ENCODE measurements at places on chromosomes 11 and 22.

DNA sequence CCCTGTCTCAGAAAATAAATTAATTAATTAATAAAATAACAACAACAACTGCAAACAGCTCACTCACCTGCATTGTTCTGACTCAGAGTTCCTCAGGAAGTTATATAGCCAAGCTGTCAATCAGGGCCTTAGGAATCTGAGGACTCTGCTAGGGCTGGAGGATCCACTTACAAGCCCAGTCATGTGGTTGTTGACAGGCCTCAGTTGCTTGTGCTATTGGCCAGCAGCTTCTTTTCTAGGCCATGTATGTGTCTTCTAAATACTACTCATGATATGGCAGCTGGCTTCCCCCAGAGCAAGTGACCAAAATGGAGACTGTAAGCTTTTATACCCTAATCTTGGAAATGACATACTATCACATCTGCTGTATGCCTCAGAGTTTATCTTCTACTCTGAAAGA, 20.8 kb upstream of the ATP5MG start:
- DNase-seq: no peak

DNA sequence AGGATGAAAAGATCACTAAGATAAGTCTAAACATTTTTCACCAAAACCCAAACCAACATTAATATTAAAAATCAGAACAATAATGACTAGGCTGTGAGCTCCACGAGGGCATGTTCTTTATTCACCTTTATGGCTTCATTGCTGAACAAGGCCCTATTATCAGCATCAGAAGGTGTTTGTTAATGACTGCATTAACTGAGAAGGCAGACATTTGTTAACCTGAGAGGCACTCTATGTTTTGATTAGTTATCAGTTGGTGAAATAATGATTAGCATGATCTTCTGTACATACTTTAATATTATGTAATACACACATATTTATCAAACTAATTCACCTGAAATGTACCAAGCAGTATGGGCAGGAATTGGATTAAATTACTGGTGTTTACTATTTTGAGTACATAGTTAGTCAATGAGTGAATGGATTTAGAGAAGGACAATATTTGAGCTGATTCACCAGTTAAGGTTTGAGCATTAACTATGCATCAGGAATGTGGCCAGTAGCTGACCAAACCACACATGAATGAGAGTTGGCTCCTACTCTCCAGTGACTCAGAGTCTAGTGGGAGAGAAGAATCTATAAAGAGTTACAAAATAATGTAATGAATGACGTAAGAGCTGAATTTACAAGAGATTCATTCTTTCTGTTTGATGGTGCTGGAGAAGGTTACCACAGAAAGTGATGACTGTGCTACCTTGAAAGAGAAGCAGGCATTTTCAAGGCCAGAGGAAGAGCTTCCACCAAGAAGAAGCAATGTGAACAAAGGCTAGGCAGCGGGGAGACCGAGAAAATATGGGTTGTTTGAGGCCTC, 6.7 kb downstream of the IL18 start:
- peak; percentile 97 for DNase-seq

GRCh38 chr22:35177811-35178210, 79.5 kb upstream of the HMGXB4 start:
- no peak for DNase-seq

DNA sequence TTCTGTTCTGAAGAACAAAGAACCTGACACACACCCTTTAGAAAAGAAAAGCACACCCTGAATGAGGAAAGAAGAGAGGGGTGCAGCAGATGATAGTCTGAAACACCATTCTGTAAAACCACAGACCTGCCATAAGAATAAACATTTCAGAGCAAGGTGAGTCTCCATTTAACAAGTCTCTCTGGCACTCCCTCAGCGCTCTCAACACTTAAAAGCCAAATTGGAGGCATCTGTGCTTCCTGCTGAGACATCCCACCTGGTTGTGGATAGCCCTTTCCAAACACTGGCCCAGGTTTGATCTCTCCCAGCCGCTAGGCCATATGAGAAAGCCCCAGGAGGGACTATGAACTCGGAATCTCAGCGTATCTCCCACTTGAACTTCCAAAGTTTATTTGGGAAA, 36.3 kb downstream of the ETS1 start:
- DNase-seq: no peak

- DNase-seq: no peak
These were observed 441.1 kb downstream of the TBC1D22A start for GRCh38 chr22:47203554-47203991.

DNA sequence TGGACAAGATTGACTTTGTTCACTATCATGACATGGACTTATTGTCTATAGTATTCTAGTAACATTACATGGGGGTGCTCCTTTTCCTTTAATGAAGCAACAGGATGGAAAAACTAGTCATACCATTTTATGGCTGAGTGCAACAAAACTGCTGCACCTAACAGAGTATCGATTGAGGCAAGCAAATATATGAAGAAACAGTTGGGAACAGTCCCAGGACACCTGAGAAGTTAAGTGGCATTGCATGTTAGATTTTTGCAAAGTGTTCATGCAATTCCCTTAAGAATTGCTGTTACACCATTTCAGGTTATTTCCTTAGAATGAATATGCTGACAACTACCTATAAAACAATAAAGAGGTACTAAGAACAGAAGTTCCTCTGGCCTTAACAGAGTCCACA, 541.5 kb upstream of the ANO3 start:
- no peak for DNase-seq

DNA sequence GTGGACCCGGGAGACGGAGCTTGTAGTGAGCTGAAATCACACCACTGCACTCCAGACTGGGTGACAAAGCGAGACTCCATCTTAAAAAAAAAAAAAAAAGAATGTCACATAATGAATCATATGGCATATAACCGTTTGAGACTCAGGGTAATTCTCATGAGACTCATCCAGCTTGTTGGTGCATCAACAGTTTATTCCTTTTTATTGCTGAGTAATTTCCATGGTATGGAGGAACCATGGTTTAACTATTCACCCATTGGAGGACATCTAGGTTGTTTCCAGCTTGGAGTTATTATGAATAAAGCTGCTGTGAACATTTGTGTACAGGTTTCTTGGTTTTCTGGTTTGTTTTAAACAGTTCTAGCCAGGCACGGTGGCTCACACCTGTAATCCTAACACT, 25.3 kb downstream of the PPARA start:
- DNase-seq: peak; percentile 67

DNA sequence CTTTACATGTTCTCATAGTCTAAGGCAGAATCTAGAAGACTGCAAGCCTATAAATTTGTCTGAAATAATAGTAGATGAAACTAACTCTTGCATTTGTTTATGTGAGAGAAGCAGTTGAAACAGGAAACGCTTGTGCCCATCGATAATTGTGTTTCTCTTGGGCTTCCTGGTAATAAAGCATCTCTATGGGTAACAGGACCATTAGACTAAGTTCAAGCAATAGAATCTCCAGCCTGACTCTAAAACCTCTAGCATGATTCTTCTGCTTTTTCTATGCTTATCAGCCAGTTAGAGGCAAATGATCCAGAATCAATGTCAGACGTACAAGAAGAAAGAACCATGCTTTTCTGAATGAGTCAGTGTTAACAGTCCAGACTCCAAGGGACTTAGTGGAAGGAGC, 1734.4 kb downstream of the LRRC4C start:
- DNase-seq: no peak

DNA sequence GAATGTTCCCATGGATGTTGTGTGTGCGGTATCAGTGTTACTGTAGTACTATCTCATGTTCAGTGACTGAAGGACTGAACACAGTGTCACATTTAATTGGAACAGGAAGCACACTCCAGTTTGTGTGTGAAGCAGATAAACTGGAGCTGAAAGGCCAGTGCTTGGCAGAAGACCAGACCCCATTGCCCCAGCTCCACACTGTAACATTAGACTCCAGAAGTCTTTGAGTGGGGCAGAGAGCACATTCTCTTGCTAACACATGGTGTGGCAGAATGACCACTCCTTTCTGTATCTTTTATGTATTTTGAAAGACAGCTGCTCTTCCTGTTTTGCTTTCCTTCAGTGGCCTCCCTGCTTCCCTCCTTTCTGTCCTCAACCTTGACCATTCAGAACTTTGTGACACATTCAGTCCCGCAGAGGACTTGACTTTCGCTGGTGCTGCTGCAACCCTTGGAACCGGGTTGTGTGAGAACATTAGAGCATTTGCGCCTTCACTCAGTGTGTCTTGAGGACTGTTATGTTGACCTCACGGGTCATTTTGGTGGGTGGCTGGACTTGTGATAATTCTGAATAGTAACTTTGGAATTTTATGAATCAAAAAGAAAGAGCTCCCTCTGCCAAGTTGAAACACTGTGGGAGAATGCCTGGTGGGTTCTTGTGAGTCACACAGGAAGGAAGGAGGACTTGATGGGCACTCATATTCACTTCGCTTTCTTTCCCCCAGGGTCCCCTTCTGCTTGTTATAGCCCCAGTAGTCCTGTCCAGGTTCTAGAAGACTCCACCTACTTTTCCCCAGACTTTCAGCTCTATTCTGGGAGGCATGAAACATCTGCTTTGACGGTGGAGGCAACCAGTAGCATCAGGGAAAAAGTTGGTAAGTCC, 26.4 kb downstream of the AMOTL1 start:
- peak; percentile 96 for DNase-seq

DNA sequence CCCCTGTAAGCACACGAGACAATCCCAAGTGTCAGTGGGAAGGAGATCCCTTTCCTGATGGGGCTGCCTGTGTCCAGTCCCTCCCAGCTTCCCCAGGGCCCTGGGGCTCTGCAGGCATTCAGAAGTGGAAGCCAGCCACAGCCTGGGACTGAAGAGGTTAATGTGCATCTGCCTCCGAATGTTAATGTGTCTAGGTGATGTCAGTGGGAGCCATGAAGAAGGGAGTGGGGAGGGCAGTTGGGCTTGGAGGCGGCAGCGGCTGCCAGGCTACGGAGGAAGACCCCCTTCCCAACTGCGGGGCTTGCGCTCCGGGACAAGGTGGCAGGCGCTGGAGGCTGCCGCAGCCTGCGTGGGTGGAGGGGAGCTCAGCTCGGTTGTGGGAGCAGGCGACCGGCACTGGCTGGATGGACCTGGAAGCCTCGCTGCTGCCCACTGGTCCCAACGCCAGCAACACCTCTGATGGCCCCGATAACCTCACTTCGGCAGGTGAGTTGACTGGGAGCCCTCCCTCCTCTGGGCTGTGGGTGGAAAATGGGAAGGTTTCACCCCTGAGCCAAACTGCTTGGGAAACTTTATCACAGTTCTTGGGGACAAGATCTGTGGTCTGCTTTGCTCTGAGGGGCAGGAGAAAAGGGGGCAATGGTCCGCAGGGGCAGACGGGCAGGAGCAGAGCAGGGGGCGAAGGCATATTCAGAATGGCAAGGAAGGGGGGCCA, at the start of gene MCHR1:
Gene MCHR1, plus strand, starts transcription at position 236 of the 715 bp plus-strand sequence. Its CDS starts 169 bp downstream, at position 405.
- peak; percentile 38 for DNase-seq

DNA sequence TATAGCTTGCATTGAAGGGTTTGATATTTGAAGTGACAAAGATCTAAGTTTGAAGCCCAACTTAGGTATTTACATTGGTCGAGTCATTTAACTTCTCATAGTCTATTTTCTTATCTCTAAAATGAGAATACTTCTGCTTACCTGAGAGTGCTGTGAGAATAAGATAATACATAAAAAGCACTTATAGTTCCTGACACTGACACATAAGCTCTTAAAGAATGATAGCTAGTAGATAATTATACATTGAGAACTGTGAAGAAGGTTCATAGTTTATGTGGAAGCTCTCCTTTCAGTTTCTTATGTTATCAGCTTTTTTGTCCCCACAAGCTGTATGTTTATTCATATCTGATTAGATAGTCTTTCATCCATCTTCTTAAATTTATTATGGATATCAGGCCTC, 4.8 kb downstream of the PPME1 start:
- DNase-seq: no peak

DNA sequence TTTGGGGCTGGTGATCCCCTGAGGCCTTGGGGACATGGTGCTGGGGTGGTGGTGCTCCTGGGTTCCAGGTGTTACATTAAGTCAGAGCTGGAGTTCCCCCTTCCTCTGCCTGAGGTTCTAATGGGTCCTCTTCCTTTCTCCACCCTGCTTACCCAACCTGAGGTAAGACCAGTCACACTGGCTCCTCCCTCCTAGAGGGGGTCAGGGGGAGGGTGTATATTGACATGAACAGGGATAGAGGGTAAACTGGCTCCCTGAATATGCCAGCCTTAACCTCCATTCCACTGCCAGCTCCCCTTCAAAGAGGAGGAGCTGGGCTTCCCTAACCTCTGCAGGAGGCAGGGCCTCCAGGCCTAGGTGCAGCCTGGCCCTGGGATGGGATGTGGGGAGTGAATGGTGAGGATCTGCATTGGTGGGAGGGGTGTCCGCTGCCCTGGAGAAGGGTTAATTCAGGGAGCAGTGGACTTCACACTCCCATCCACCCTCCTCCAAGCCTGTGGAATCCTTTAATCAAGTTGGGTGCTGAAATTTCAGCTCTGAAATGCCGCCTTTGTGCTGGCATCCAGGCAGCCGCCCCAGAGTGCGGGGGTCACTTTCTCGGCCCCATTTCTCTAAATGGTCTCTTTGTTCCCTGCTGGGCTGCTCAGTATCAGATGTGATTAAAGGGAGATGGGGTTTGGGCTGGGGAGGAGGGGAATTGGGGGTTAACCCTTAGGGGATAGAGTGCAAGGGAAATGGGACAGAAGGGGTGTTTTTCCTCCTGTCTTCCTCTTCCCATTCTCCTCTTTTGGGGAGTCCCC, 15.2 kb downstream of the POLR2F start:
- no peak for DNase-seq

DNA sequence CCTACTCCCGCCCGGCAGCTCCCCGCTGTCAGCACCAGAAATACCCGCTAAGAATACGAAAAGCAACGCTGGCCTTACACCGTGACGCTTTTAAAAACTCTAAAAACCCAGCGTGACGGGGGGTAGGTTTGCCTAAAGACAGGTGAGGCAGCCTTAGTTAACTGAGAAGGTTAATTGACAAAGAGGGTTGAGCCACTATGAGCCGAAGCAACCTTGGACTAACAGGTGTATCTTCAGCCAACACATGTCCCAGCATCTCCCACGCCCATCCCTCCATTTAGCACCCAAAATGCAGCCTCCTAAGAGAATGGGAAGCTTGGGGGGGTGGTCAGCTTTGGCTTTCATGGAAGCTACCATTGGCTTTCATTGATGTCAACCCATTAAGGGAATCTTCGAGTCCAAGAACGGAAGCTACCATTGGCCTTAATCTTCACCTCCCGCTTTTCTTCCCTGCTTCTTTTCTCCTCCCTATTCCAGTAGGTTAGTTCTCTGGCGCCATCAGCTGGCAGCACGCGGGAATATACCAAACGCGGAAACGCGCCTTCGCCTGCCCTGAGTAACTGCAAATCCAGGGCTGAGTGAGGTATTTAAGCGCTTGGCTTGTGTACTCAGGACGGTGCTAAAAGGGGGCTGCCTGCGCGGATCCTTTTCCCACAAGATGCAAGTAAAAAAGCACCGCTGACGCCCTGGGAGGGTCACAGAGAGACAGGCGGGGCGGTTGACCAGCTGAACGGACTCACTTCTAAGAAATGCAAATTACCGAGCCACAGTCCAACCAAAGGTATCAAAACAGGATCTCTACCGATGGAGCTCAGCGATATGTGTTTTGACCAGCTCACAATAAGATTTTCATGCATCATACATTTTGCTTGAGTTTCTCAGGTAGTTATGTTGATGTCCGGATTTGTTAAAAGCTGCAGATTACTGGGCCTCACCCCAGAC, 38.5 kb upstream of the GLYATL1 start:
- peak; percentile 18 for DNase-seq

All from foreskin fibroblast (primary cell).